Posterior cingulate gyrus (tissue), 11 donors: ENCODE measurements at places on chromosomes 2 and 18.

DNA sequence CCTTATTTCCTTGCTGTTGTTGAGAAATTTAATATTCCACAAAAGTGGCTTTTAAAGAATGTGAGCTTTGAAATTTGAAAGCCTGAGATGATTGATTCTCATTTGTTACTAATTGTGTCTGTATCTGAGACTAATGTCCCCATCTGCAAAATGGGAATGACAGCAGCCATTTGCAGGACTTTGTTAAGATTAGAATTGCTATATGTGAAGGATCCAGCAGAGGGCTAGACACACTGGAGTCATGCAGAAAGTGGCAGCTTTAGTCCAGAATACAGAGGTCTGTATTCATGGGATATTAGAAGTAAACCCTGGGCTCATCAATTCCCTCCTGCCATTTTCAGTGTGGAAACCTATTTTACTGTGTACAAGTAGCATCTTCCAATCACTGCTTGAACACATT is 296.5 kb upstream of the GYPC start:
- no peak for DNase-seq

DNA sequence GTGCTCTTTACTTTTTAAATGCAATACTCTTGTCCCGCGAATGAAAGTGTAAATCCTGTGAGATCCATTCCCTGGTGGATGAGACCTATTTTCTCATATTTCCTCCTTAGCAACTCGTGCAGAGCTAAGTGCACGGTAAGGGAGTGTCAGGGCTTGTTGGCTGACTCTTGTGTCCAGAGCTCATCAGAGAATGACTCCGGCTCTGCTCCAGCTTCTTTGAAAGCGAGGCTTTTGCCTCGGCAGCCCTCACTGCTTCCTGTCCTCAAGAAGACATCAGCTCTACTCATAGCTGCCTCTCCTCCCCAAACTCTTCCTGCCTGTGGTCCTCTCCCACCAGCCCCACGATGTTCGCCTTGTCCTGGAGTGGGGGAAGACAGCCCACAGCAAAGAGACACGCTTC is 70.7 kb downstream of the LIPG start:
- no peak for DNase-seq

- no peak for DNase-seq
Observed at GRCh38 chr2:121260370-121261154, 24.4 kb downstream of the TFCP2L1 start.

- no peak for DNase-seq
Observed at GRCh38 chr18:63980896-63981460, 11.1 kb downstream of the SERPINB8 start.

- DNase-seq, result no peak
Observed at GRCh38 chr2:156115338-156115737, 217.2 kb downstream of the NR4A2 start.

GRCh38 chr18:22191346-22191695 is 21.9 kb downstream of the GATA6 start:
- no peak for DNase-seq

GRCh38 chr2:38454081-38454480 is 77.0 kb upstream of the ATL2 start:
- no peak for DNase-seq

GRCh38 chr18:35406666-35407065 is 29.5 kb upstream of the ZNF396 start:
- no peak for DNase-seq

- no peak for DNase-seq
Observed at GRCh38 chr18:68985172-68985820, 187.4 kb downstream of the CCDC102B start.

- DNase-seq, result no peak
Observed at GRCh38 chr2:135874777-135875365, 1.4 kb downstream of the MCM6 start.

- DNase-seq, result no peak
Observed at GRCh38 chr2:11234309-11234708, 79.0 kb downstream of the SLC66A3 start.

DNA sequence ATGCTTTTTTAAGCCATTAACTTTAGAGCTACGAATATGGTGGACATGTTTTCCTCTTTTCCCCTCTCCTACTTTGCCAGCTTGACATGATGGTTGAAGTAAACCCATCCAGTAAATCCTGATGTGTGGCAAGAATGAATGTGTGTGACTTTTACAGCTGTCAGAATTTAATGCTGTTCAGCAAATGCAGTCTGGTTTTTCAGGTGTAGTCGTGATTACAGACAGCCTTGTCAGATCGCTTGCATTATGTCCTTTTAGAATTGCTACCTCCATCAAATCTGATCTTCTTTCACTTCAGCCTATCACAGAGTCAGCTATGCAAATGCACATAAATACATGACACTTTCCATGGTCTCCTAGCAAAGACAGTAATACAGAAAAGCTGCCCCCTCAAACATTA is 278.5 kb downstream of the FBXO15 start:
- DNase-seq, result no peak

GRCh38 chr18:60754413-60755009 is 381.9 kb upstream of the MC4R start:
- no peak for DNase-seq

- DNase-seq, result no peak
Observed at GRCh38 chr2:190927301-190927700, 46.7 kb downstream of the GLS start.

GRCh38 chr18:80194874-80195570 is 52.3 kb downstream of the PARD6G start:
- no peak for DNase-seq

DNA sequence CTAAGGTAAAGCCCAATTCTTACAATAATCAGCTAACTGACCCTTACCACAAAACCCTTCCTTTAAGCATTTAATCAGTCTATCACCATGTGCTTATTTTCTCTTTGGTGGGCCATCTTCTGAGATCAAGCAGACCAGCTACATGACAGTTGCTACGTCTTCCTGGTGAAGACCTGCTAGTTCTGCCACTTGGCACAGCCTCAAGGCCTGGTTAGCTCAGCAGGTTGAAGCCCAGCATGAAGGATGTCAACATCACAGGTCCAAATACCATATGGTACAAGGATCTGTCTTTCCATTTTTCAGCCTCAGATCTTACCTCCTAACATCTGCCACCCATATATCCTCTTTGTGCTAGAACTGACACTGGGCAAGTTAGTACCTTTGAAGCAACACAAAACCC is 636.9 kb downstream of the LRP1B start:
- DNase-seq, result no peak

- no peak for DNase-seq
Observed at GRCh38 chr2:187365315-187365714, 82.7 kb downstream of the CALCRL start.

- DNase-seq, result no peak
Observed at GRCh38 chr2:20457661-20458630, 11.1 kb downstream of the RHOB start.

DNA sequence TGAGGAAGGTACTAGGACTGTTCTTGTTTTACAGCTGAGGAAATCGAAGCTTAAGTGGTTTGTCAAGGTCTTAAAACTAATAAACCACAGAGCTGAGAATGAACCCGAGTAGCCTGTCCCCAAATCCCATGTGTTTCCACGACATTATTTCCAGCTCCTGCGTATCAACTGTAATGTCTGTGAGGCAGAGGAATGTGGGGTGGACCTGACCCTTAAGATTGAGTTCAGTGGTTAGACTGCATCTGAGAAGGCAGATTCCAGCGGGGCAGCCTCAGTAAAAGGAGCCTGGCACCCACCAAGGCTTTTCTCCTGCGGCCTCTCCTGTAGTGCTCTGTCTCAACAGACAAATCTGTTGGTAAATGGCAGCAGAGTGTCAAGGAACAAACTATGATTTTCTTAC is 81.9 kb upstream of the TMEM178A start:
- no peak for DNase-seq

GRCh38 chr2:118242216-118242615 is 153.9 kb downstream of the INSIG2 start:
- DNase-seq, result no peak

- peak; percentile 25 for DNase-seq
Observed at GRCh38 chr2:239151201-239152131, 249.4 kb downstream of the HDAC4 start.

GRCh38 chr2:212409560-212409959 is 129.0 kb downstream of the ERBB4 start:
- DNase-seq, result no peak

GRCh38 chr18:75728621-75729020 is 301.1 kb upstream of the SMIM21 start:
- DNase-seq, result no peak

DNA sequence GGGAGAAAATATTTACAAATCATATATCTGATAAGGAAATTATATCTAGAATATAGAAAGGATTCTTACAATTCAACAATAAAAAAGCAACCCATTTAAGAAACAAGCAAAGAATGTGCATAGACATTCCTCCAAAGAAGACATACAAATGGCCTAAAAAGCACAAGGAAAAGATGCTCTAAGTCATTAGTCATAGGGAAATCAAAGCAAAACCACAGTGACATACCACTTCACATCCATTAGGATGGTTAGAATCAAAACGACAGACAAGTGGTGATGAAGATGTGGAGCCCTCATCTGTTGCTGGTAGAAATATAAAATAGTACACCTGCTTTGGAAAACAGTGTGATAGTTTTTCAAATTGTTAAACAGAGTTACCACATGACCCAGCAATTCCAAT is 48.2 kb downstream of the MAPRE2 start:
- DNase-seq, result no peak
